ENCODE measurements at places on chromosomes 16 and 17.

DNA sequence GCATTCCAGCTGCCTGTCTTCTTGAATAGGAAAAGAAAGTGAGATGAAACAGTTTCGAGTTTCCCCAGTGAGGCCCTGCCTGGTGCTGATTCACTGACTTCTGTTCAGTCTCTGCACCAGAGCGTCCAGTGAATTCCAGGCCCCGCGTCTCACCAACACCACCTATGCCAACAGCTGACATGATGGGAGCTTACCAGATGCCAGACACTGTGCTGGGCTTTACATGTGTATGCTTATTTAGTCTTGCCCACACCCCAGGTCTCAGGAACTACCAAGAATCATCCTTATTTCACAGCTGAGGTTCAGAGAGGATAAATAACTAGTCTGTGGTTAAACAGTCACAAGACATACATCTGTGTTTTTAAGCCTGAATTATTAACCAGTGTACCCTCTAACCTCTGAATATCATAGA, 29.1 kb upstream of the IRX6 start:
- no peak for DNase-seq

GRCh38 chr17:4214157-4214556, 49.6 kb downstream of the ANKFY1 start:
- no peak for DNase-seq

DNA sequence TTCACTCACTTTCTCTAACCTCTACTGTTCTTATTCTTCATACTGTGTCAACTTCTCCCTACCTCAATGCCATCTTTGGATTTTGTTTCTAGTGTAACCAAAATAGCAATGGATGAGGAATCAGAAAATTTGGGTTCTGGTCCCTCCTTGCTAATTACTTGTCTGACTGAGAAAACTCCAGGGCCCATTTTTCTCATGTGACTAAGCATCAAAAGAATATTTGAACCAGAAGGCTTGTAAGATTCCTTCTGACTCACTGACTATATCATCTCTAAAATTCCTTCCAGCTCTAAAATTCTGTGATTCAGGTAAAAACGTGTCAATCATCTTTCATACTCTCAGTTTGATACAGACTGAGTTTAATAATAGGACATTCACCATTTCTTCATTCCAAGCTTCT, 57.9 kb downstream of the BRIP1 start:
- DNase-seq, result no peak

DNA sequence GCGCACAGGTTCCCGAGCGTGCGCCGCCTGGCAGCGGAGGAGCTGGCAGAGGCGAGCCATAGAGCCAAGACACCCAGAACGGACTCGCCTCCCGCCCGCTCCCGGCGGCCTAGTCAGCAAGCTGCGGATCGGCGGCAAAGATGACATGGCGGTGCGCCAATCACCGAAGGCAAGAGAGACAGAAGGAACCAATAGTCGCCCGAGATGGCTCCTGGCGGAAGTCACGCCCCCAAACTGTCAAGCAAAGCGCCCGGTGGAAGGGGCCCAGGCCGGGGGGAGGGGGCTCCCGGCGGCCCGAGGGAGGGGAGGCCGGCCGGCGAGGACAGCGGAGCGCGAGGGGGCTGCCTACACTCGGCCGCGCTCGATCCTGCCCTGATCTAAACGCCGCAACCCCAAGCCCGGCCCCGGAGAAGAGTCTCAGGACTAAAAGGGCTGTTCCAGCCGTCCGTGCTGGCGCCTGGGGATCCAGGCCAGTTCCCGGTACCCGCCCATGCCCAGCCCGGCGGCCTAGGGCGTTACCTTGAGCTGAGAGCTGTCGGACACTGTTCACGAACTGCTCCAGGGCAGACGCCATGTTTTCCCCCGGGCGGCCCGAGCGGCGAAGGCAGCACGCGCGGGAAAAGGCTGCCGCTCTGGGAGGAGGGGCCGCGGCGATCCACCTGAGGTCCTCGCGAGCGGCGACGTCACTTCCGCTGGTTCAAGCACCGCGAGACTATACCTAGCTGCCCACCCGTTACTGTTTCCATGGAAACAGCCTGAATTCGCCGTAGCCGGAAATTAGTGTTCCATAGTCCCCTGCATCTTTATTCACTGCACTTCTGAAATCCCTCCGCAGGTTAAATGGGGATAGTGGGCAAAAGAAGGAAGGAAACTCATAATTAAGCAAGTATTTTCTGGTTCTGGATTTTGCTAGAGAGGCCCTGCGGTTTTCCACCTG, at the start of gene COPS3:
COPS3 (minus strand) TSS at position 634 of the 937 bp plus-strand sequence; CDS start at position 574, 60 bp downstream.
- peak; percentile 92 for DNase-seq

- no peak for DNase-seq
These were observed 1.2 kb upstream of the TMEM88 start for GRCh38 chr17:7853691-7854038.

DNA sequence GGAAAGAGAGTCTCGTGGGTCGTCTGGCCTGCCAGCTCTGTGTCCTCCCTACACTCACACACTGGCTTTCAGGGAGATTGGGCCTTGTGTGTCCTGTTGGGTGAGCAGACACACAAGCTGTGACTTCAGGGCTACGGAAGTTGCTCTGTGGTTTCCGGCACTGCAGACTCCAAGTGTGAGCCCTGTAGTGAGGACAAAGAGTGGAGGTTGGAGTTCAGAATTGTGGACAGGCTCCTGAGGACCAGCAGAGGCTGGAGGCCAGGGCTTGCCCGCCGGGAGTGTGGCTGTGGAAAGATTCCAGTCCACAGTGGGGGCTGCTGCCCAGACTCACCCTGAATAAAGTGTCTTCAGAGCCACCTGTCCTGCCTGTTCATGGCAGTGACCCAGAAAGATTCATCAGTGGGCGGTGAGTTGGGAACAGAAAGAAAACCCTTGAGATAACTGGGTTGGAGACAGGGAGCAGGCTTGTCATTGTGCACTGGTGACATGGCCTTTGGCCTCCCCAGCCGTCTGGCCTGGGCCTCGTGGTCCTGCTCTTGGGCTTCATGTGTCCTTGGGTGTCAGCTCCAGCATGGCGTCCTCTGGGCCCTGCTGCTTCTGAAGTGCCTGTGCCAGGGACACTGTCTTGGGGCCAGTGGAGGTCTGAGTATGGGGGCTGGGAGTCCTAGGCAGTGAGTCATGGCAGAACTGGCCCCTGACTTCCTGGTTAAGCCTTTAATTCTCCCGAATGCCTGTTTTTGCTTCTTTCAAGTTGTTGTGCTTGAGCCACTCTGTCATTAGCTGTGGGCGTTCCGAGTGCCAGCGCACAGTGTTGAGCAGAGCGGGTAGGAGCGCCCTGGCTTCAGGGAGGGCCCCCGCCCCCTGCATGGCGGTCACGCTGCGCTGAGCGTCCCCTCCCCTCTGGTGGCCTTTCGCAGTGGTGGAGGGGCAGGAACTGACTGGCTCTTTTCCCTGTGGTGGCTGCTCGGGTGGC, 19.9 kb upstream of the ZNF750 start:
- peak; percentile 28 for DNase-seq

- DNase-seq, result no peak
These were observed 83.3 kb downstream of the HS3ST3A1 start for GRCh38 chr17:13518261-13519000.

DNA sequence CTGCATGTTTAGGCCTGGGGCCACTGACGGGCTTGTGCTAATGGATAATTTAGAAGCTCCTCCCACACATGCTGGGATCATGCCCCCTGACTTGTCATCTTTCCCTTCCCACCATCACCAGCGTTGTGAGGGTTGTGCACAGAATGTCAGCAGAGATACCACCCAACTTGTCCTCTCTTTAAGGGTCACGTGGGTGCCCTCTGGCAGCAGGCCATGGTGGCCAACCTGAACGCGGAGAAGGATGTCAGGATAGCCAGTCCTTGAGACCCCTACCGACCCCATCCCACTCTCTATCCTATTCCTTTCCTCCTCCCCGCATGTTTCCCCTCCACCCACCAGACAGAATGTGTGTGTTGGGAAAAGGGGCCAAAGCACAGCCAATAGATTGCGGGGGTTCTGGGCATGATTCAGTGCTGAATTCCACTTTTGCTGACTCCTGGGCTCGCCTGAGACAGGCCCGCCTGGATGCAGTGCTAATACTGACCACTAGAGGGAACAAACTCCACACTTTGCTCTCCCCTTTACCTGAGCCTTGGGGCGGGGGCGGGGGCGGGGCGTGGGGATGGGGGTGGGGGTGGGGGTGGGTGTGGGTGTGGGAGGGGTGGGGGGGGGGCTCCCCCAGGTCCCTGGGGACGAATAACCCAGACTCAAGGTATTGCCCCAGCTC, at the start of gene GH2:
GH2 (minus strand) TSS at position 10 of the 667 bp plus-strand sequence. CDS start 143 bp downstream, outside the sequence.
- peak; percentile 12 for DNase-seq

- DNase-seq, result no peak
These were observed 46.2 kb downstream of the SOST start for GRCh38 chr17:43712397-43712796.

- DNase-seq, result no peak
These were observed 41.7 kb downstream of the CREBBP start for GRCh38 chr16:3838600-3839401.

DNA sequence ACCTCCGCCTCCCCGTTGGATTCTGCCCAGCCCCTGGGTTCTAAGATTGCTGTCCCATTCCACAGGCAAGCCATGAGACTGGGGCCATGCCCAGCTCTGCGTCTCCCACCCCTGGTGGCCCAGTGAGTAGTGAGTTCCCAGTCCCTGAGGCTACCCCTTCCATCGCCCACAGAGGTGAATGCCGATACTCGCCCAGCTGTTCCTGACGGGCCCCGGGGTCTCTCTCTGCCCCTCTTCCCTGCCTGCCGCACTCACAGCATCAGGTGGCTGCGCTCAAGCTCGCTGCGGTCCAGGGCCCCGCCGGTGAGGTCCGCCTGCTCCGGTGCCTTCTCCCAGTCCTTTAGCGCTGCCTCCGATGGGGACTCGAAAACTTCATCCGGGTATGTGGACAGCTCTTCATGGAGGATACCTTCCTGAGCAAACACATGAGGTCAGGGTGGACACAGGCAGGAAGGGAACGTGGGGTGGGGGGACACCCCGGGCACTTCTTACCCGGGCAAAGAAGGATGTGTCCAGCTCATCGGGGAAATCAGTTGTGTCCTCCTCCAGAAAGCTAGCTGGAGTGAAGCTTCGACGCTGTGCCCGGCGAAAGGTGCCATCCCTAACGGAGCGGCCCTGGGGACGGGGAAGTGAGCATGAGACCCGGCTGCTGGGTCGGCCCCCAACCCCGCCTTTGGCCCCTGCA, 8.8 kb downstream of the SNRNP25 start:
- no peak for DNase-seq

DNA sequence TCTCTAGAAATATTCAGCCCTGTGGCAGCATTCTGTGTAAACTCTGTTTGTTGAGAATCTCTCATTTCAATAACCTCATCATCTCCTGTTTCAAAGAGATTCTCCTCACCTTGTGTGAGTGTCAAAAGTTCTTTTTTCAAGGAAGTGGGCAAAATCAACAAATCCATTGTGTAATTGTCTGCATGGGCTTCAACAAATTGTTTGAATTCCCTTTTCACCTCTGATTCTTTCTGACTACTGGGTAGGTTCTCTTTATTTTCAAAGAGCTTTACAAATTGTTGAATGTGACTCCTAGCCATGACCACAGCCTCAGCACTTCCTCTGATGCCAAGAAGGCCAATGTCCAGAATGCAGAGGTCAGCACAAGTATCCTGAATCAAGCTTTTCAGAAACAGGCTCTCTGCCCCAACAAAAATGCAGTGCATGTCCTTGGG, 48.0 kb downstream of the N4BP1 start:
- DNase-seq, result no peak

DNA sequence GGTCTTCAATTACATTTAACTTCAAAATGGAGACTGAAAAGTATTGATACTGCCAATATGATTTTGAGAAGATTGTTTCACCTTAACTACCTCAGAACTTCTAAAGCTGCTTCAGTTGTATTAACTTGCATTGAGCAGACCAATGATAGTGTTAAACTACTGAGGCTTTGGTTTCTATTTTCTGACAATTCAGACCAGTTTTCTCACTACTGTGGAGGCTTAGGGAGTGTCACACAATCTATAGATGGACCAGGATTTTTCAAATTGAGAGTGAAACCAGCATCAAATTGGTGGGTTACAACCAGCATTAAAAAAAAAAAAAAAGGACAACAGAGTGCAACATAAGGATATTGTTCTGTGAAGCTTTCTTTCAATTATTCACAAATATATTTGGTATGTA, 21.2 kb downstream of the COG1 start:
- DNase-seq, result no peak

DNA sequence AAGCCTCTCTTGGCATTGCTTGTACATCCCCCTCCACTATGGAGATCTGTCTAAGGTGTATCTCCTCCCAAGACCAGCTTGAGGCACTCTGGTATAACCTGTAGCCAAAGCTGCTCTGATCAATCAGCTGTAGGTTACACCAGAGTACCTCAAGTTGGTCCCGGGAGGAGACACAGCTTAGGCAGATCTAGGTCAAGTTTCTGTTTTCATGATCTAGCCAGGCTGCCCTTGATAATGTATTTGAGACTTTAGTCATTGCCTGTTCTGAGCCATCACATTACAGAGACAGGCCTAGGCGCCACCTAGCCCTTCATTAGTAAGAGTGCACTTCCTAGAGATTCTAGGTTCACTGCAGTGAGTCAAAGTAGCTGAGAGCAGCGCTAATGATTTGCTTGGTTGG, 31.4 kb downstream of the ASGR1 start:
- DNase-seq, result no peak

DNA sequence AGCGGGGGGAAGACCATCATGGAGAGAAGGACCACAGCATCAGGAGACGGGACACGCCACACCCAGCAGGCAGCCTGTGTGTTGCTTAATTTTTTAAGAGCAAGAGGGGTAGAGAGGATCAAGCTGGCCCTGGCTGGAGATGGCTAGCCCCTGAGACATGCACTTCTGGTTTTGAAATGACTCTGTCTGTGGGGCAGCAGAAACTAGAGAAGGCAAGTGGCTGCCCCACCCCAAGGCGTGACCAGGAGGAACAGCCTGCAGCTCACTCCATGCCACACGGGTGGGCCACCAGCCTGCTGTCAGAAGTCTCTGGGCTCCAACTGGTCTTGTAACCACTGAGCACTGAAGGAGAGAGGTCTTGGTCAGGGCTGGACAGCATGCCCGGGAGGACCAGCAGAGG, 75.5 kb downstream of the SOCS1 start:
- no peak for DNase-seq

DNA sequence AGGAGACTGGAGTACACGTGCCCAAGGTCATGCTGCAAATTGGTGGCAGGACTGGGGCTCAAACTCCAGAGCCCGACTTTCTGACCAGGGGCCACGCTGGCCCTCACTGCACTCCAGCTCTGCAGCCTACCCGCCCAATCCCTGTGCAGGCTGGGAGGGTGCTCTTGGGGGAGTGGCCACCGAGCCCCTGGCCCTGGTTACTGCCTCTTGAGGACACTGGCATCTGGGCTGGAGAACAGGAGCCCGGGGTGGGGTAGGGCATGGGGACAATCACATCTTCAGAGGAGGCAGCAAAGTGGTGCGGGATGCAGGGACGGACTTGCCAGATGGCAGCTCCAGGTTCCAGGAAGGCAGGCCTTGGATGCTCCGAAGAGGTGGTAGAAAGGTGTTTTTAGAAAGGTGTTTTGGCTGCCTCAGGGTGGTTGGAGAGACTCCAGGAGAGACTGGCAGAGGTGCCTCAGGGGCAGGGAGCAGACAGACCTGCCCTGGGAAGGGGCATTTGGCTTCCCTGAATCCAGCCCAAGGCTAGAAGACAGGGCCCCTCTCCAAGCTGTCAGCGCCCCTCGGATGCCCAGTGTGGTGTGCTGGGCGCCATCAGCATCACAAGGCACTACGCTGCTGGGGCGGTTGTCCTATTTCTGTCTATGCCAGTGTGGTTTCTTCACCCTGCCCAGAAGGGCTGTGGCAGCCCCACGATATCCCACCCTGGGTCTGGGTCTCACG, 220.6 kb downstream of the NTN1 start:
- DNase-seq, result no peak
